Uterus (tissue), 4 donors: ENCODE measurements at places on chromosomes 2 and 18. TPM values are rescaled to one million over a fixed set of nuclear protein-coding genes. Genes with fewer than 3 reads are reported as not detected.

The SETBP1 gene
- total RNA-seq: 32.8 TPM

The IL1R2 gene
- total RNA-seq: 2.9 TPM

The PMAIP1 gene
- total RNA-seq: 3.5 TPM

The LYG2 gene
- total RNA-seq: not detected

The LINC00305 gene
- 0.97 TPM for total RNA-seq

The ZDBF2 gene
- 27.9 TPM for total RNA-seq

The ADRA2B gene
- total RNA-seq: 0.51 TPM

The MYO3B gene
- total RNA-seq: 9.1 TPM

The SERPINB12 gene
- not detected for total RNA-seq

The OTX1 gene
- total RNA-seq: not detected

The APCDD1 gene
- 8.2 TPM for total RNA-seq

The AGXT gene
- total RNA-seq: not detected

The FOXD4L1 gene
- total RNA-seq: not detected

The FOSL2 gene
- total RNA-seq: 75.3 TPM

The OTOS gene
- total RNA-seq: not detected

The CLK1 gene
- 187 TPM for total RNA-seq

The GPR155 gene
- 2.3 TPM for total RNA-seq

The CLEC4F gene
- not detected for total RNA-seq

The CXCR4 gene
- 7.1 TPM for total RNA-seq

The CDH19 gene
- 4.1 TPM for total RNA-seq

The SLC30A3 gene
- 2.1 TPM for total RNA-seq

The PLCL1 gene
- total RNA-seq: 32.5 TPM

The GNAL gene
- 11.5 TPM for total RNA-seq

The SLC23A3 gene
- total RNA-seq: 8.1 TPM

The VWA3B gene
- total RNA-seq: not detected

The SH2D6 gene
- not detected for total RNA-seq

The IL36A gene
- total RNA-seq: not detected

The UPP2 gene
- total RNA-seq: not detected

The ONECUT2 gene
- total RNA-seq: not detected

The SAG gene
- 0.07 TPM for total RNA-seq

The IL18RAP gene
- 1.0 TPM for total RNA-seq

The MOCOS gene
- 1.4 TPM for total RNA-seq

The FLACC1 gene
- 2.0 TPM for total RNA-seq

The ALPP gene
- not detected for total RNA-seq

The USP34 gene
- total RNA-seq: 160 TPM

The LYPD6 gene
- 23.7 TPM for total RNA-seq

The DOK6 gene
- 1.6 TPM for total RNA-seq

The RESP18 gene
- total RNA-seq: not detected

The IL1F10 gene
- total RNA-seq: not detected

The CTIF gene
- 19.4 TPM for total RNA-seq

The TRIM54 gene
- 0.26 TPM for total RNA-seq

The FN1 gene
- 255 TPM for total RNA-seq

The PLGLB2 gene
- 8.2 TPM for total RNA-seq

The SNED1 gene
- 18.5 TPM for total RNA-seq

The MRO gene
- total RNA-seq: 0.26 TPM

The PRKAG3 gene
- not detected for total RNA-seq

The REEP1 gene
- total RNA-seq: 24.5 TPM

The CRACDL gene
- total RNA-seq: 14.6 TPM
